ENCODE measurements at places on chromosomes 1 and 21.

GRCh38 chr1:205630241-205630640, 1.6 kb downstream of the ELK4 start:
- DNase-seq, result no peak

DNA sequence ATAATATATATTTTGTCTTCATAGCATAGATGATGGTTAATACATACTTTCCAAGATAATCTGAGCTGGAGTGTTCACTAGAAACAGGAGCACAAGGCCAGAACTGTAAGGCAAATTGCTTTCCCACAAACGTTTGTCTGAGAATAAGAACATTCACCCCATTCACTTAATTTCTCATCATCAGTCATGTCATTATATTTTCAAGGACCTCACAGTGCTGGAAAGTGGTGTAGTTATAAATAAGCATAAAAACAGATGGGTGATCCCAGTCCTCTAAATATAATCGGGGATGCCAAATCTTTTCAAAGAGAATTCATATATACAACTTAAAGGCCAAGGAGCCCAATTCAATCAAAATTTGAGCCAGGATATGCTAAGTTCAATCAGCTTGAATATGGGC, 8.4 kb downstream of the PRRX1 start:
- DNase-seq, result no peak

DNA sequence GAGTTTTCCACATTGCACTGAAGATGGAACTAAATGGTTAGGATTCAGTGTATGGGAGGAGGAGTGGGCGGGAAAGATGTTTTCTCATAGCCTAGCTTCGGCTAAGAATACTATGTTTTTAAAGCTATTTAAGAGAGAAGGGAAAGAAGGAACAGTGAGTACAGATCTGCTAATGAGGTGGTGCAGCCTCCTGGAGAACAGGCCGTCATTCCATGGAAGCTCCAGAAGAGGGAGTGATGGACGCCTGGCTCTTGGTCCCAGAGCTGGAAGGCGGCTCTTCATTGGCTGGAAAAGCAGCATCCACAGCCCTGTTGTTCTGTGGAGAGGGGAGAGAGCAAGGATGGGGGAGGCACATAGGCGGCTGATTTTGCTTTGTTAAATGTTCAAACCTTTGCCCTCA, 6.9 kb downstream of the CAMK1G start:
- peak; percentile 14 for DNase-seq

- DNase-seq, result no peak
Measured at GRCh38 chr1:225888289-225888897, 553 bp downstream of the LEFTY1 start.

GRCh38 chr1:164272156-164272555, 286.8 kb upstream of the PBX1 start:
- no peak for DNase-seq

DNA sequence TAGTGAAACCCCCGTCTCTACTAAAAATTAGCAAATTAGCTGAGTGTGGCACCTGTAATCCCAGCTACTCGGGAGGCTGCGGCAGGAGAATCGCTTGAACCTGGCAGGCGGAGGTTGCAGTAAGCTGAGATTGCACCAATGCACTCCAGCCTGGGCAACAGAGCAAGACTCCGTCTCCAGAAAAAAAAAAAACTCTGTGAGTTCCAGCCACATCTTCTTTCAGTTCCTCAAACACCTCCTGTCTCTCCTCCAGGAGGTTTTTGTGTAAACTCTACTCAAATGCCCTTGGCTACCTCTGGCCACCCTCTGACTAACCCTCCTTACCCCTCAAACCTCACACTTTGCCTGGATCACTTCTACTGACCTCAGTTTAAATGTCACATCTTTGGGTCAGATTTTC, 38.1 kb downstream of the RCSD1 start:
- DNase-seq, result no peak

DNA sequence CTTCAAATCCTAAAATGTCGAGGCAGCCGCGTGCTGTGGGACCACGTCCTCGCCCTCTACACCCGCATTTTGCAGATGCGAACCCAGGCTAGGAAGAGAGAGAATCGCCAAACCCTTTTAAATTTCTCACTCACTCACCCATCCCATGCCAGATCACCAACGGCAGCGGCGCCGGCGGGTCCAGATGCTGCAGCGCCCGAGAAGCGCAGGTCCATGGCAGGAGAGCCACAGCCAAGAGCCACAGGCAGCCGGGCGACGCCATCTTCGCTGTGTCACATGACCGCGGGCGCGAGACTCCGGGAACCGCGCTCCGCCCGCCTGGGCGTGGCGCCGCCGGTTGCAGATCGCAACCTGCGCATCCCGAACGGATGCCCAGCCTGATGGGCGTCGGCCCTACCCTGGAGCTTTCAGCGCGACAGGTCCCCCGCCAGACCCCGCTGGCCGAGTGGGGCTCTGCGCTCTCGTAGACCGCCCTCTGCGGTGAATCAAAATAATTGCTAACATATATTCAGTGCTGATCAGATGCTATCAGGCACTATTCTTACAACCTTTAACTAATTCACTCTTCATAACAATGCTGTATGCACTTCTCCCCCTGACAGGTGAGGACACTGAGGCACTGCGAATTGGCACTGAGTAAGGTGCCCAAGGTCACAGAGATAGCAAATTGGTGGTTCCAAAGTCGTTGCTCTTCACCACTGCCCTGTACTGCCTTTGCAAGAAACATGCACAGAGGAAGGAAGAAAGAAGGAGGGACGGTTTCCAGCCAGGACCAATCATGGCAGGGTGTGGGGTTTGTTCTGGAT, at the start of gene PPT1:
PPT1 (minus strand) TSS at position 276 of the 806 bp plus-strand sequence; CDS start at position 262, 14 bp downstream.
- peak; percentile 77 for DNase-seq

GRCh38 chr21:31172328-31172727, 134.1 kb upstream of the KRTAP19-8 start:
- DNase-seq, result no peak

DNA sequence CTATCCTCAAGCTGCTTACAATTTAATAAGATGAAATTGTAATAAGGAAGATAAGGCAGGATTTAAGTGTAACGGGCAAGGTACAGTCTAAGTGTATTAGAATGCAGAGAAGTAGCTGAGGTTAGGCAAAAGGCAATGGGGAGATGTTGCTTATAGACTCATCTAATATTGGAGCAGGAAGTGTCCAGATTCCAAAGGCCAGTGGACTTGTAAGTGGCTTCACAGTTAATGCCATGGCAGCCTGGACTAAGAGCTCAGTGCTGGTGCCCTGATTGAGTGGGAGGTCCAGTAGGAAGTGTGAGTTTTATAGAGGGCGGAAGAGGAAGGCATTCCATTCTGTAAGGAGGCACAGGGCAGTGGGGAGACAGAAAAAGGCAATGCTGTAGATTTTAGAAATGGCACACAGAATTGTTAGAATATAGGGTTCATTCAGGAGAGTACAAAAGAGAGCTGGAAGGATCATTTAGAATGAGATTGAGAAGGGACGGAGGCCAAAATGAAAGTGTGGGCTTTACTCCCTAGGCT, 12.6 kb downstream of the MAP3K21 start:
- no peak for DNase-seq

DNA sequence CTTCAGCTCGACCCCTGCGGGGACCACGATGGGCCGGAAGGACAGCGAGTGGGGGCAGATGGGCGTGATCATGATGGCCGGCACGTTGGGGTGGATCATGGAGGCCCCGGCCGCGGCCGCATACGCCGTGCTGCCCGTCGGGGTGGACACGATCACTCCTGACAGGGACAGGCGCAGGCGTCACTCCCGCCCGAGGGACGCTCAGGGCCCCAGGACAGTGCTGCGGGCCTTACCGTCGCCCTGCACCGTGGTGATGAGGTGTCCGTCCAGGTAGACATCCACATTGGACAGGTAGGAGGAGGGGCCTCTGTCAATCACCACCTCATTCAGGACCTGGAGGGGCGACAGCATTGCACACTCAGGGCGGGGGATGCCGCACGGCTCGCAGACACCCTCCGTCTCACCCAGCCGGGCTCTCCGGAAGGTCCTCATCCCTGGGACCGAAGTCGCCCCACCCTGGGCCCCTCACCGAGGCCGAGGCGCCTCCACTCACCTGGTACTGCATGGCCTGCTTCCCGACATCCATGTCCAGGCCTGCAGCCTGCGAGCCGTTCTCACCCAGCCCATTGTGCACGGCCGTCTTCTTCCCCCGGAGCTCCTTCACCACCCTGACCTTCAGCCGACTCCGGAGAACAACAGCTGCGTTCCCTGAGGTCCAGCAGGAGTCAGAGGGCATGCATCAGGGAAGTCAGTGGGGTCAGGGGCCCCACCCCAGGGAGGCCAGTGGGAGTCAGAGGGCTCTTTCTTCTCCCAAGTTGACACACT, 24.0 kb downstream of the NADK start:
- no peak for DNase-seq

DNA sequence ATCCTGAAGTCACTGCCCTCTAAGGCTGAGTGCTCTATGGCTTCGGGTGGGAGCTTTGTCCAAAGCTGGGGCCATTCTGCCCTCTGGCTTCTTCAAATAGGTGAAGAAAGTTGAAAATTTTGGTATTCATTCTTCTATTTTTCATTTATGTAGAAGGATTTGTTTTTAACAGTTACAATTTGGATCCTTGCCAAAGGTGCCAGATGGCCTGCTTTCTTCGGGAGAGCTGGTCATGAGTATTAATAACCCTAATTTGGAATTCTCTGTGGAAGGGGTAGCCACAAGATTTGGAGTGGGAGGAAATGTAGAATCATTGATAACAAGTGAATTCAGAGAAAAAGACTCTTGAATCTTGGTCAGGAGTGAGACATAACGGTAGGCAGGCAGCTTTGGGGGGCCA, 370.4 kb upstream of the ST6GALNAC5 start:
- no peak for DNase-seq

- DNase-seq, result no peak
Measured at GRCh38 chr1:61397935-61398334, 315.6 kb downstream of the NFIA start.

GRCh38 chr1:185396126-185396525, 79.1 kb upstream of the IVNS1ABP start:
- DNase-seq, result no peak

DNA sequence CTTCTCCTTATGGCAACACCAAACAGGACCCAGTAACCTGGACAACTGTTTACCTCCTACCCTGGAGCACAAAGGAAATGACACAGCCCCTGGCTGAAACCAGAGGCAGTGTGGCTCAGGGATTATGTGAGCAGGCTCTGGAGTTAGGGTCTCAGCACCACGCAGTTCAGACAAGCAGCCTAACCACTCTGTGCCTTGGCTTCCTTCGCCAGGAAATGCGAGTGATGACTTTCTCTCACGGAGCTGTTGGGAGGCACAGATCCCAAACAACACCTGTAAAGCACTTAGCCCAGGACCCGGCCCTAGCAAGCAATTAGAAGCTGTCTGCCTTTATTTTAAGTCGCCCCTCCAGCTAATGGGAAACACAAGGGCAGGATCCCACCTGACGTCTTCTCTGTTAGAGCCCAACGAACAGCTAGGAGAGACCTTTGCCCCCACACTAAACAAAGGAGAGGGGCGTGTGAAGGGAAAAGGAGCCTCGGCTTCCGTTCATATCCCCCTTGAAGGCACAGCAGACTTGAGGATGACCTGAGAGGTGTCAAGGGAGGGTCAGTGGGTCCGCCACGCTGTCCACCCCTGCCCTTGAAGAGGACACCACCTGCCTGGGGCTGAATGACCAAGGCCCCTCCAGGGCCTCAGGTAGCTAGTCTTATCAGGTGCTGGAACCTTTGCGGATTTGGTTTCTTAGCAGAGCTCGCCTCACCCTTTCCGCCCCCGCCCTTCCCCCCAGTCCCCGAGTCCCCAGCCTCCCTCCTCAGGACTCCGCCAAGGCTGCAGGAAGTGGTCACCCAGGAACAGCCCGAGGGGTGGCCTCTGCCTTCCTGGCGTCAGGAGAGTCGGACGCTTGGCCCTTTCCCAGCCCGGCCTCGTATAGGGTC, 860 bp downstream of the TMEM63A start:
- DNase-seq, result no peak

GRCh38 chr1:75953461-75953860, 21.3 kb upstream of the ASB17 start:
- DNase-seq, result no peak

DNA sequence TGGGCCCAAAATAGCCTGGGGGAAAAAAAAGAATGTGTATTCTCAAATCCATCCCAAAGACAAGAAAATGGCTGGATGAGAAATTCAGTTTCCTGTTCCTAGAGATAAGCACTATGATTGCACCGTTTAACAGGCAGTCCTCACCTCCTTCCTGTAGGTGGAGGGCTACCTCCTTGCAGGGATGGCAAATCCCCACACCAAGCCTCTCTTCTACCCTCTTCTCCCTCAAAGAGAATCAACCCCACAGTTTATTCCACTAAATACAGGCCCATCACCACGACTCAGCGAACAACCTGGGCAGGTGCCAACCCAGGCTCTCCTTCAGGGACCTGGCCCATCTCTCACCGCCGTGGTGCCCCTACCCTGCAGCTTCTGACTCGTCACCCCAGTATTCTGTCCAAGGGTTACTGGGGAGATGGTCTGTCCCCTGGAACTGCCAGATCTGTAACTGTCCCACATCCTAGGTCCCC, 3.4 kb upstream of the CHD5 start:
- DNase-seq, result no peak

DNA sequence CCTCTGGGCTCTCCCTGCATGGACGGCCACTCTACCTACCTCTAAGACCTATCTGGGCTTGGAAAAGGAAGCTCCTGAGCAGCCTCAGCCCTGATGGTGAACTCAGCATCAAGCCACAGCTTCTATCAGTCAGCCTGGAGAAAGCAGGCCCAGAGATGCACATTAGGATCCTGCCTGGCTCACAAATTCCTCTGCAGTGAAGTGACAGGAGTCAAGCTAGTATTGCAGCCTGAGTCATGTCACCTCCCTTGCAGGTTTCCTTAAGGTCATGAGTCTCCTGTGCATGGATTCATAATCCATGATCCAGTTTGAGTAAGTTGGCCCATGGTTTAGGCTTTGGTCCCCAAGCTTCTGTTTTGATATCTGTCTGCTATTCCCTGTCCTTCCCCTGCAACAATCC, 37.9 kb upstream of the DUSP10 start:
- DNase-seq, result no peak

DNA sequence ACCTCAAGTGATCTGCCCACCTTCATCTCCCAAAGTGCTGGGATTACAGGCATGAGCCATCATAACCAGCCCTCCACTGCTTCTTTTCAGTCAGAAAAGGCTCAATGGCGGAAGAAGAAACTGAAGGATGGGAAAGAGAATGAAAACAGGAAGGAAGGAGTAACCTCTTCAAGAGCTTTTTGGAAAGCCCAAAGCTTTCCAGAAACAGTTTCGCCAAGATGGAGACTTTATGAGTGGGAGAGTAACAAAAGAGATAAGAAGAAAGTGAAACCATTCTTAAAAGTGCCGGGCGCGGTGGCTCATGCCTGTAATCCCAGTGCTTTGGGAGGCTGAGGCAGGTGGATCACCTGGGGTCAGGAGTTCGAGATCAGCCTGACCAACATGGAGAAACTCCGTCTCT, 62.7 kb upstream of the NBL1 start:
- DNase-seq, result no peak

DNA sequence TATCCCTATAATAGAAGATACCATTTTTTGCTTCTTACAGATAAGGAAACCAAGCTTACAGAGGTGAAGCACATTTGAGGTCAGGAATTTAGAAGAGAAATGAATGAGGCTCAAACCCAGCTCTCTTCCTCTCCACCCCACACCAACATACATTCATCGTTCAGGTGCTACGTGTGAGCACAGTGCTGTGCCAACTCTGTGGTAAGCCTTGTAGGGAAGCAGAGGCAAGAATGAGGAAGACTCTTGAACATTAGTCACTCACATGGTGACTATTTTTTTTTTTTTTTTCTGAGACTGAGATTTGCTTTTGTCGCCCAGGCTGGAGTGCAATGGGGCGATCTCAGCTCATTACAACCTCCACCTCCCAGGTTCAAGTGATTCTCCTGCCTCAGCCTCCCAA, 314.0 kb downstream of the NTNG1 start:
- DNase-seq, result no peak

- no peak for DNase-seq
Measured at GRCh38 chr1:236545621-236546169, 21.9 kb downstream of the LGALS8 start.

GRCh38 chr1:943545-944340, 15.3 kb downstream of the NOC2L start:
- DNase-seq, result no peak

Measured in NCI-H146 (cell line).